ENCODE measurements at places on chromosomes 11 and 22. TPM values are rescaled to one million over a fixed set of nuclear protein-coding genes. Genes with fewer than 3 reads are reported as not detected.

The LAYN gene
- total RNA-seq, result 20.5 TPM

The GLB1L3 gene
- total RNA-seq, result not detected

The STK33 gene
- 14.2 TPM for total RNA-seq

The BACE1 gene
- total RNA-seq, result 31.7 TPM

- DNase-seq, result no peak
Measured at GRCh38 chr22:24400034-24400725, 27.2 kb upstream of the ADORA2A start.

DNA sequence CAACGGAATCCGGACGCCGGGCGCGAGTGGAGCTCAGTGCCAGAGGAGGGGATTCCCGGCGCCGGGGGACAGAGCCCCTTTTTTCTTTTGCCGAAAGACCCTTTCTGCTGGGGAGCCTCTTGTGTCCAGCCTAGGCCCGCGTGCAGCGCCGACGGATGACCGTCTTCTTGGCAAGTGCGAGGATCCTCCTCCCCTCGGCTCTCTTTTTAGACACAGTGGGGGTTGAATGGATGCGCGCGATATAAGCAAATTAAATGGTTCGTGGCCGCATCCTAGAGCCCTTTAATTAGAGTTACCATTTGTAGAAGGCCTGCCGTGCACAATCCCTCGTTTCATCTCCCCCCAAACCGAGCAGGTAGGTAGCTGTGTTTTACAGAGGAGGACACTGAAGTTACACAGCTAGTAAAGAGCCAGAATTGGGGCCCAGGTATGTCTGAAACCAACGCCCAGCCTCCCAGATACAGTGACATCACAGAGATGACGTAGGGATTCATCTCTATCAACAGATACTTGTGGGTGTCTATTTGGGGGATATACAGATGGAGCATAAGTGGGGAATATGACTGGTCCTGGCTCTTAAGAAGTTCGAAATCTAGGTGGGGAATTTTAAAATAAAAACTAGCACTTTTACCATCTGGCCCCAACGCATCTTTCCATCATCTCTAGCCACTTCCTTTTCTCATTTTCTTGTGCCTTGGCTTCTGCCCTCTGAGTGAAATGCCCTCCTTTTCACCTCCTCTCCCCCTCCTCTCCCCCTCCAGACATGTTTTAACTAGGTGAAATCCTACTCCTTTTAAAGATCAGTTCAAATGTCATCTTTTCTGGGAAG lies 875 bp downstream of the TCP11L1 start:
- DNase-seq, result no peak

DNA sequence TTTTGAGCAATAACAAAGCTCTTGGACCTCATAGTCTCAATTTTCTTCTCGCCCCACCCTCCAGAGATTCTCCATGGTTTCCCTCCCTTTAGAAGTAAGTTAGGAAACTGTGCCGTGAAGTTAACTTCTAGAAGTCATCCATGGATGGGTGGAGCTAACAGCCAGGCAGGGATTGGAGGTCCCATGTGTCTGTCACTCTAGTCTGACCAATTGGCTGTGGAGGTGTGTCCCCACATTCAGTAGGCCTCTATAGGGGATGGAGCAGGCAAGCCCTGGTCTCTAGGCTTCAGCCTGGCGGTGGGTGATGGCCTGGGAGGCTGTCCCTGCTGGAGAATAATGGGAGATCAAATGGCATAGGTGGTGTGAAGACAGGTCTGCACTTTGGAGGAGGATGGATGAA lies 50.7 kb downstream of the TP53I11 start:
- DNase-seq, result no peak

DNA sequence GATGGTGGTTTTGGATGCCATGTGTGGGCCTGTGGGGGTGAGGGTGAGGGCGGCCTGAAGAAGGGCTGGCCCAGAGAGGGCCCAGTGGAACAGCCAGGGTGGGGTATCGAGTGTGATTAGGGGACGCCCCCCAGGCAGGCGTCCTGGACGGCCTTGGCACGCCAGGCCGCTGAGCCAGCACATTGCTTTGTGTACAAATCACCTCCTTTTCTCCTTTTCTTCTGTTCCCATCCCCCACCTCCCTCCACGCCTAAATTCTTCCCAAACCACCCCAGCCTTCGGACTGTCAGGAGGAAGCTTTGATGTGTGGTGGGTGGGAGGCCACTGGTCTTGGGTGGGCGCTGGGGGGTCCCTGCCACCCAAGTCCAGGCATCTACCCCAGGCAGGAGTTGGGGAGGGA lies 7.8 kb upstream of the CD248 start:
- DNase-seq, result no peak

GRCh38 chr11:27473017-27473406 lies 422 bp upstream of the LGR4 start:
- no peak for DNase-seq

GRCh38 chr11:63763496-63764339 lies 4.9 kb downstream of the ZFTA start:
- DNase-seq, result peak; percentile 40

GRCh38 chr11:35141571-35141971 lies 2.6 kb downstream of the CD44 start:
- DNase-seq, result no peak

GRCh38 chr22:43470253-43470652 lies 58.4 kb downstream of the MPPED1 start:
- DNase-seq, result no peak

GRCh38 chr11:93972790-93973189 lies 48.4 kb upstream of the HEPHL1 start:
- DNase-seq, result no peak

- peak; percentile 69 for DNase-seq
Measured at GRCh38 chr11:47768101-47768612, 1.0 kb upstream of the FNBP4 start.

DNA sequence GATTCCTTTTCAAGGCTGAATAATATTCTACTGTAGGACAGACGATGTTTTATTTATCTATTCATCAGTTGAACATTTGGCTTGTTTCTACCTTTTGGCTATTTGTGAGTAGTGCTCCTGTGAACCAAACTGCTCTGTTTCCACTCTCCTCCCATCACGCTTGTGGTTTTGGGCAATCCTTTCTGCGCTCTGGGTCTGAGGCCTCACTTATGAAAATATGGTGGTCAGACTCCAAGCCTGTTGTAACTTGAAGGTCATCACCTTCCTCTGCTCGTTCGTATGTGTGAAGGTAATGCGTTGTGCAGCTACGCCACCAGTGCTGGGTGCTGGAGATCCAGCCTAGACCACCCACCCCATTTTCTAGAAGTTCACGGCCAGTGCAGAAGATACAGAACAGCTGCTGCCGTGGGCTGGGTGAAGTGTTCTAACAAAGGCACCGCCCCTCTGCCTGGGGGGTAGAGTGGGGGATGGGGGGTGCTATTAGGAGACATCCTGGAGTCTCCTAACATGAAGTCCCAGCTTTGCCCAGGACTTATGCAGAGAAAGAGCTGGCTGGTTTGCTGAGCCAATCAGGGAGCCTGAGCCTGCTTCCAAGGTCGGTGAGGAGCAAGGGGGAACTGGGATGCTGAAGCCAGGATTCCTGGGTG lies 21.0 kb downstream of the PTPN5 start:
- no peak for DNase-seq

DNA sequence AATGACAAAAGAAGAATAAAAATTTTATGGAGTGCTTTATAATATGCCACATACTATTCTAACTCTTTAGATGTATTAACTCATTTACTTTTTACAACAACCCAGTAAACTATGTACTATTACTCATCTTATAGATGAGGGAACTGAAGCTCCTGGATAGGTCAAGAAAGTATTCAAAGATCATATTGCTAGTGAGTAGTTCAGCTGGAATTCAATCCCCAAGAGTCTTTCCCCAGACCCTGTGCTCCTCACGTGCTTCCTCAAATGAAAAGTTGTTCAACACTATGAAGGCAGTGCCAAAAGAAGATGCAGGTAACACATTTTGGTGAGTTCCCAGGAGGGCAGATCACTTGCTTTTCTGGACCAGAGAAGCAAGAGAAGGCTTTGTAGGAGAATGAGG lies 46.8 kb downstream of the BTG4 start:
- DNase-seq, result no peak

- no peak for DNase-seq
Measured at GRCh38 chr11:5229356-5229755, 2.5 kb upstream of the HBB start.

- DNase-seq, result no peak
Measured at GRCh38 chr11:76736773-76737495, 46.2 kb upstream of the TSKU start.

DNA sequence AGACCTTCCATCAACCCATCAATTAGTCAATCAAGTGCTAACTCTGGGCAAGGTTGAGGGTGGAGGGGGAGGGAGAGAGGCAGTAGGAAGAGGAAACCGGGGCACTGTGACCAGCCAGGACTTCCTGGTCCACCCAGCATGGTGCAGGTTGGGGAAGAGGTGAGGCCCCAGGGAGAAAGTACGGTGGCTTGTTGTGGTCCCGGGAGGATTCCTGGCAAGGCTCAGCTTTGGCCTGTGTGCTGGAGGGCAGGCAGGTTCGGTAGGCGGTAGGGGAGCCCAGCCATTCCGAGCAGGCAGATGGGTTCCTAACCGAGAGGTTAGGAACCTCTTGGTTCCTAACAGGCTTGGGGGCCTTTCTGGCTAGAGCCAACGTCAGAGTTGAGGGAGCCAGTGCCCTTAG lies 10.8 kb downstream of the ST14 start:
- DNase-seq, result no peak

DNA sequence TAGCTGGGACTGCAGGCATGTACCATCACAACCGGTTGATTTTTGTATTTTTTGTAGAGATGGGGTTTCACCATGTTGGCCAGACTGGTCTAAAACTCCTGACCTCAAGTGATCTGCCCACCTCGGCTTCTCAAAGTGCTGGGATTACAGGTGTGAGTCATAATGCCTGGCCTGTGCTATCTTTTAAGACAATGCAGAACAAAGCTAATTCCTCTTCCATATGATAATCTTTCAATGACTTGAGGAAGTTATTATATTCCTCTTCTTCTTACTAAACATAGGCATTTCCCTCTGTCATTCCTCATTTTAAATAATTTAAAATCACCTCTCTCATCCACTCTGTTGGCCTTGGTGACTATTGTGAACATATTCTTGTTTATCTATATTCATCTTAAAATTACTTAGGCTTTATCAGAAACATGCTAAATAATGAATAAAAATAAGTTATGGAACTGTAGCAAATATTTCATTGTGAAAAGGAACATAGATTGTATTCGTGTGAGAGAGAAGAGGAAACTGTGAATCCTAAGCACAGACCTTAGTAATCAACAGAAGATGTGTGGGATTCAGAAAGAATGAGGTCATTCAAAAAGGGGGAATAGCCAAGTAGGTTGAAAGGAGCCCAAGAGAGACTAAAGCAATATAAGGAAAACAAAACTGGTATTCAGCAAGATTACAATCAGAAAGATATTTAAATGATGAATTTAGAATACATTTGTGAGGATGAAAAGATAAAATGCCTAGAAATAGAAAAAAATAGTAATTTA lies 269.4 kb downstream of the TTC28 start:
- no peak for DNase-seq

All from mucosa of gallbladder (tissue), 1 donor.